Stimulated activated CD4-positive, alpha-beta T cell treated with anti-CD3 and anti-CD28 coated beads, Interleukin-1b, Interleukin-23, amount 100 ng/mL, for 1 hour (primary cell): ENCODE measurements at places on chromosomes 5 and 9.

DNA sequence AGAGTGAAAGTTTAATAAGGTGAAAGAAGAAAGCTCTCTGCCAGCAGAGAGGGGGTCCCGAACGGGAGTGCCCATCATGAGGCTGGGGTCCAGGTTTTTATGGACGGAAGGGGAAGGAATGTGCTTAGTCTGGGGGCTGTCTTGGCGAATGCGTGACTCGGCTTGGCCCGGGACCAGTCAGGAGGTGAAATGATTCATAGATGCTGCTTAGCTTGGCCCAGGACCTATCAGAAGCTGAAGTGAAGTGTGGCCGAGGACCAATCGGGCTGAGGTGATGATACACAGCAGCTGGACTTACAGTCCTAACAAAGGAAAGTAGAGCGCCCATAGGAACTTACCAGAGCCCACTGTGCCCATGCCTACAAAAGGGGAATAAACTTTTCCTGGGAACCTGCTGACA lies 3.9 kb upstream of the FKTN start:
- DNase-seq, result no peak

- no peak for DNase-seq
Measured at GRCh38 chr9:131743501-131743900, 3.6 kb upstream of the RAPGEF1 start.

DNA sequence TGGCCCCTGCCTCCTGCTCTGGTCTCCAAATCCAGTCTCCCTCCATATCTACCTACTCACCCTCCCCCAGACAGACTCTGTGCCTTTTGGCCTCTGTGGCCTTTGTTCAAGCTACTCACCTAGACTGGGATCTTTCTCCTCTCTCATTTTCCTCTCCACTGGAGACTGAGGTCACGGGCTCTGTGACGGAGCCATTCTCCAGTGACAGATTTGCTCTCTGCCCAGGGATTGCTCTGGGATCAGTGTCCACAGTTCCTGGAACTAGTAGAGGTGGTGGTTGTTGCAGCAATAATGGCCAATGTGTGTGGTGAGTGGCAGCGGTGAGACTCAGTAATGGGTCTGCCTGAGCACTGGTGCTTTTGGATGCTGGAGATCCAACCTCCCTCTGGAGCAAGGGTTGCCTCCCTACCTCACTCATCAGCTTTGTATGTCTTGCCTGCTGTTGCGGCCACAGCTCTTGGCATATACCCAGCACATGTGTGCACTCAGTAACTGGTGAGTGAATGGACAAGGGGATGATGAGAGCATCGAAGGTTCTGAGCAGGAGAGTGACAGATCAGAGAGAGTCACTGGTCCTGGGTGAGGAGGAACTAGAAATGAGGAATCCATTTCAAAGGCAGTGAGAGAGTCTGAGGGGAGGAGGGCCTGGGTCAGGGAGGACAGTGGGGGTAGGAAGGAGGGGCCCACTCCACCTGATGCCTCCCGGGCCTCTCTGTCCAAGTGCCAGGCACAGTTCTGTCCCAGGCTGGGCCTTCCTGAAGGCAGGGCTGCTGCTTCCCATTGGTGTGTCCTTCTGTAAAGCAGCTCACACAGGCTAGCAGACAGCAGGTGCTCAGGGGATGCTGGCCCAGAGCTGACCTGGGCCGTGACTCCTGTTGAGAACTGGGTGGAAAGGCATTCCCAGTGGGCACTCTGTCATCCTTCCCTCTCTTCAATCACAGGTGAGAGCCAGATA lies 96.5 kb upstream of the PITX1 start:
- DNase-seq, result no peak

- no peak for DNase-seq
Measured at GRCh38 chr5:135964670-135965320, 10.0 kb upstream of the LECT2 start.

DNA sequence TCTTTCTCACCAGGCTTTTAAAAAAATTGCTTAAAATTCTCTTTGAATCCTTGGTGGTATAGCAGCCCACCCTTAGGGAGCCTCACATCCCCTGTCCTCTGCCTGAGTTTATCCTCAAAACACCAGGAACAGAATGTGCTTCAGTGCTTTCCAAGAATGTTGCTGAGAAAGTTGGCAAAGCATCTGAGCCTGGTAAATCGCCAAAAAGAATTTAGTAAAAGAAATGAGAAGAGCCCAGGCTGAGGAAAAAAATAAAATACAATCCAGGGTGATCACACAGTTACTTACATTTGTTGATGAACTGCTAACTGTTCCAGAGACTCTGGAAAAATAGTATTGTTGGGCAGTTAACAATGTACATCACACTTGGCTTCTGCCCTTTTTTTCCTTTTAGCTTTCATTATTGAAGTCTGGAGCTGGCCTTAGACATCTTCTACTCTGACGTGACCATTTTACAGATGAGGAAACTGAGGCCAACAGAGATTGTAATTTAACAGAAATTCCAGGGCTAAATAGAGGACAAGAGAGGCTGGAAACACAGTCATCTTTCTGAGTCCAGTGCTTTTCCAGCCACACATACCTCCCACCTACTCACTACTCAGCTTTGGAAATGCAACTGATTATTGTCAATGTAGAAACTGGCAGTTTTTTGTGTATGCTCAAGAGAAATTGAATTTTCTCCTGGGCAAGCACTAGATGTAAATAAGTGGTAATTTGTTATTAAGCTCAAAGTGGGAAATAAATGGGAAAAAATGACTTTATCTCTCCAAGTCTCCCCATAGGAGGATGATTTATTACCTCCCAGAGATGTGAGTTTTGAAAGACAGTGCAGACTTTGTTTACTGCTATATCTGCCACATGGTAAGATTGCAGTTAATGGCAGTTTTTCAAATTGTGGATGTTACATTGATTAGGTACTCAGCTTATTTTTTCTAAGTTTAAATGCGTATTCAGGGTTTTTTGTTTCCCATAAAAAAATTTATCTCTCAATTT lies 86.7 kb upstream of the ALDH1A1 start:
- DNase-seq, result no peak

DNA sequence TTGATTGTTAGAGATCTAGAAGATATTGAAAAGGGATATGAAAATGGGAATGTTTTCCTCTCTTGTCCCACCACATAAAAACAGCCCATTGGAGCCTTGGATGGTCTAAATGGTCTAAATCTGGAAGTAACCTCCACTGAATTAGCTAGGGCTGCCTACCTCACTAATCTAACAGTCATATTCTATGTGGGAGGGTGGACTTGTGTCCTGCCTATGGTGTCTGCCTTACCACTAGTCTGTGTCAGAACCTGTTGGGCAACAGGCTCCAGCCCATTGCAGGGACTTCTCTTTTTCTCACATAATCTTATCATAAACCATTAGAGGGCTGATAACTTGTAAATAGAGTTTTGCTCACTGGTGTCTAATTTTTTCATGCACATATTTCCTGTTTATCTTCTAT lies 548.8 kb upstream of the CDH18 start:
- DNase-seq, result no peak

- no peak for DNase-seq
Measured at GRCh38 chr5:33827018-33827707, 64.6 kb downstream of the ADAMTS12 start.
